Spleen (tissue), 13 donors: ENCODE measurements at places on chromosomes 11 and 22. TPM values are rescaled to one million over a fixed set of nuclear protein-coding genes. Genes with fewer than 3 reads are reported as not detected.

DNA sequence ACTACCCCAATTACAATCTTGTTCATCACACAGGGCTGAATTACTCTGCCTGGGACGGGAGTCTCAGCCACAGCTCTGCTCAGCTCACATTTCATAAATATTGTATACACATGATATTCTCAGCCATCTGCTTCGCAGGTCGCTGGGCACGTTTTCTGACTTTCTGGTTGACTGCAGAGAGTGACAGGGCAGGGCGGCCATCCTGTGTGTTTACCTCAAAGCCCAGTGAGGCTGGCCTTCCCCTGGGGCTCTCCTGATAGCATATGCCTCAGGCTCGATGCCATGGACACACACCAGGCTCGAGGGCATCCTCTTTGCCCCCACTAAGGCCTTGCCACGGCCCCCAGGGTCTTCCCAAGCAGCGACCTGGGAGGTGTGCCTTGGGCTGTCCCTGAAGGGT, 345.0 kb downstream of the CADM1 start:
- no peak overlapping the region for H3K4me3 ChIP-seq

DNA sequence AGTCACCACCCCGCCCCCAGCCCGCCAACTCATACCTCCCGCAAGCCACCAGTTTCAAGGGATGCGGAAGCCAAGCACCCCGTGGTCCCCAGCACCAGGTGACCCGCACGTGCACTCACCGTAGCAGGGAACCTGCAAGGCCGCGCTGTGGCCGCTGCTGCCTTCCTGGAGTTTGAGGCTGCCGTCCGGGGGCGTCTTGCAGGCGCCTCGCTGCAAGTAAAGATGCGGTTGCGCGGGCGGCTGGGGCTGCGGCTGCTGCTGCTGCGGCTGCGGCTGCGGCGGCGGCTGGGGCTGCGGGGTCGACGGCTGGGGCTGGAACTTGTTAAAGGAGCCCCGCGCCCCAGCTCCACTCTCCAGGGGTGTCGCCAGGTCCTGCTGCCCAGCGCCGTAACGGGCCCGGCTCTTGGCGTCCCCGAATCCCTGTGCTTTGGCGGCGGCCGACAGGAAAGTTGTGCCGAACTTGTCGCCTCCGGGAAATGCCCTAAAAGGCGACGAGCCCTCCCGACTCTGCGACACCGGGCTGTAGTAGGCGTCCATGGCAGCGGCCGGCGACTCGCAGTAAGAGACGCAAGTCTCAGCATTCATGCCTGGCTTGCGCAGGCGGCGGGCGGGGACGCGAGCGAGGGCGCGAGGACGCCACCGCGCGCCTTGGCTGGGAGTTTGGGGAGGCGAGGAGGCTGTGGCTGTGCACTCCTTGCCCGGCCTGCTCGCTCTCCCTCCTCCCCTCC, at the start of gene ALX4:
Gene ALX4 (minus strand): TSS at position 662 of the 728 bp plus-strand sequence. CDS start 77 bp downstream, at position 585.
- H3K4me3 ChIP-seq: peak within 1 kb of the TSS; percentile 24
- no peaks in the 10 kb centered on the region for H3K36me3 ChIP-seq
- peaks cover 44% of the 10 kb centered on the region for H3K4me1 ChIP-seq
- DNase-seq: no peak
- no peak within 1 kb of the TSS for H3K27ac ChIP-seq

GRCh38 chr22:37330200-37331033, 48.1 kb downstream of the CYTH4 start:
- H3K27me3 ChIP-seq: peaks cover 37% of the 10 kb centered on the region
- peaks cover 4% of the 10 kb centered on the region for H3K4me1 ChIP-seq
- no peak overlapping the region for H3K4me3 ChIP-seq
- no peak for DNase-seq
- H3K36me3 ChIP-seq: no peaks in the 10 kb centered on the region

GRCh38 chr22:20080776-20081654, 974 bp downstream of the DGCR8 start:
- peak overlapping the region; percentile 70 for H3K27ac ChIP-seq
- DNase-seq: peak; percentile 79
- H3K4me3 ChIP-seq: peak overlapping the region; percentile 81
- H3K36me3 ChIP-seq: peaks cover 10% of the 10 kb centered on the region
- no peaks in the 10 kb centered on the region for H3K27me3 ChIP-seq
- H3K4me1 ChIP-seq: peaks cover 18% of the 10 kb centered on the region

DNA sequence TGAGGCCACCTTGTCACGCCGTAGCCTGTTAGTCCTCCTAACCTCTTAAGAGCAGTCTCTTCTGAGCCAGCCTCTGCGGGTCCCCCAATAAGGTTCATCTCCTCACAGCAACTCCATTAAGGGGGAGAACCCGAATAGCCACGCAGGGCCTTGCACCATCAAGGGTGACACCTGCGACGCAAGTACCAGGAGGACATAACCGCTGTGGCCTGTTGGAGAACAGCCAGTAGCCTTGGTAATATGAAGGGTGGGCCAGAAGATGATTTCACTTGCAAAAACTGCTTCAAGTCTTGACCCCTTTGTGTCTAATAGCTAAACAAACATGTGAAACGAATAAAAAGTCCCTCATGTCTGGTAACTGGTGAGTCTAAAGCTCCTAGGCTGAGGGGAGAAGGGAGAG, 14.8 kb downstream of the ARFGAP2 start:
- H3K27ac ChIP-seq: no peak overlapping the region
- peaks cover 6% of the 10 kb centered on the region for H3K4me1 ChIP-seq
- H3K36me3 ChIP-seq: peaks cover 40% of the 10 kb centered on the region

DNA sequence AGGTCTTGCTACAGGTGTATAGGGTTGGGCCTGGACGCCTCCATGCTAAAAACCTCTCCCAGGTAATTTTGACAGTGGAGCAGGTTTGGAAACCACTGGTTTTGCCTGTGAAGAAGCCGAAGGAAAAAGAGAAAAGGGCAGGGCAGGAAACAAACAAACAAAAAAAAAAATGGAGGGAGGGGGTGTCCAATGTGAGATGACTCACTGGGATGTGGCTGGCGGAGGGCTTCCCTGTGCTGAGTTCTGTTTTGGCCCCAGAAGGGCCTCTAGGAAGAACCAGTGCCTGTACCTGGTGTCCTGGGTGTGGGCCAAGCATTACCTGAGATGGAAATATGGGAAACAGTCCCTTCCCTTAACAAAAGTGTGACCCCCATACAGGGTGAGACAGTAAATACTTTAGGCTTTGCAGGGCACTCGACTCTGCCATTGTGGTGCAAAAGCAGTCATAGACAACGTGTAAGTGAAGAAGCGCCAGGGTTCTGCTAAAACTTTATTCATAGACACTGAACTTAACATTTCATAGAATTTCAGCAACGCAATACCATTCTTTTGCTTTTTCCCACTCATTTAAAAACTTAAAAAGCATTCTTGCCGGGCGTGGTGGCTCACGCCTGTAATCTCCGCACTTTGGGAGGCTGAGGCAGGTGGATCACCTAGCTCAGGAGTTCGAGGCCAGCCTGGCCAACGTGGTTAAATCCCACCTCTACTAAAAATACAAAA, 9.5 kb upstream of the DGKZ start:
- H3K27me3 ChIP-seq: peaks cover 55% of the 10 kb centered on the region
- no peak for DNase-seq
- H3K36me3 ChIP-seq: no peaks in the 10 kb centered on the region
- no peak overlapping the region for H3K4me3 ChIP-seq
- no peak overlapping the region for H3K27ac ChIP-seq

- no peaks in the 10 kb centered on the region for H3K4me1 ChIP-seq
- no peak overlapping the region for H3K4me3 ChIP-seq
- DNase-seq: no peak
- no peak overlapping the region for H3K27ac ChIP-seq
- H3K36me3 ChIP-seq: no peaks in the 10 kb centered on the region
Measured at GRCh38 chr11:92744929-92745585, 224.4 kb upstream of the MTNR1B start.

GRCh38 chr11:103648054-103648453, 388.4 kb upstream of the DDI1 start:
- H3K36me3 ChIP-seq: no peaks in the 10 kb centered on the region
- no peaks in the 10 kb centered on the region for H3K27me3 ChIP-seq
- H3K27ac ChIP-seq: no peak overlapping the region
- no peak for DNase-seq

DNA sequence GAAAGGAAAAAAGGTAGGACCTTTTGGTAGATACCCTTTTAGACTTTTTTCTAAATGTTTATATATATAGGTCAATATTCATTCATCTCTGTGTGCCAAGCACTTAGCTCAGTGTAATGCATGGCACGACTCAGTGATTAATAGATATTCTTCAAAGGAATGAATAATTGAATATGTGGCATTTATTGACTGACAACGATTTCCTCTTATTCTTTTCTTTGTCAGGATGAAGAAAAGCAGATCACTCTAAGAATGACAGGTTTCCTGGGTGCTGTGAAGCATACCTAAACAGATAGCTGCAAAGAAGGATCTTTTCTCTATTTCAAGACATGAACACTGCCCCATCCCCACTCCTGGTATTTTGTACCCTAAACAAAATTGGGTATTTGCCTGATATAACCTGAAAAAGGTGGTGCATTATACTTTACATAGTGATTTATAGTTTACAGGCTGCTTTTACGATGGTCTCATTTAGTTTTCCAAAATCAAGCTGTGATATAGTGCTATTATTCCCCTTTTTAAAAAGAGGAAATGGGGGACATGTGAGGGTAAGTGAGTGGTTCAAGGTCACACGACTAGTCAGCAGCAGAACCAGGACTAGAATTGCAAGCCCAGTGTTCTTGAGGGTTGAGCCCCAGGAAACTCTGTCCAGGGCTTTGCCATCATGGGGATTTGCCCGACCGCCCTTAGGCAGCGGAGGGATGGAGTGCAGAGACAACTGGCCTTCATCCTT, 32.9 kb upstream of the CLMP start:
- H3K27ac ChIP-seq: no peak overlapping the region
- H3K36me3 ChIP-seq: no peaks in the 10 kb centered on the region
- no peaks in the 10 kb centered on the region for H3K27me3 ChIP-seq
- DNase-seq: no peak
- H3K4me1 ChIP-seq: no peaks in the 10 kb centered on the region

GRCh38 chr11:12845739-12846358, 163.3 kb upstream of the RASSF10 start:
- H3K36me3 ChIP-seq: no peaks in the 10 kb centered on the region
- no peak for DNase-seq
- peaks cover 11% of the 10 kb centered on the region for H3K4me1 ChIP-seq

DNA sequence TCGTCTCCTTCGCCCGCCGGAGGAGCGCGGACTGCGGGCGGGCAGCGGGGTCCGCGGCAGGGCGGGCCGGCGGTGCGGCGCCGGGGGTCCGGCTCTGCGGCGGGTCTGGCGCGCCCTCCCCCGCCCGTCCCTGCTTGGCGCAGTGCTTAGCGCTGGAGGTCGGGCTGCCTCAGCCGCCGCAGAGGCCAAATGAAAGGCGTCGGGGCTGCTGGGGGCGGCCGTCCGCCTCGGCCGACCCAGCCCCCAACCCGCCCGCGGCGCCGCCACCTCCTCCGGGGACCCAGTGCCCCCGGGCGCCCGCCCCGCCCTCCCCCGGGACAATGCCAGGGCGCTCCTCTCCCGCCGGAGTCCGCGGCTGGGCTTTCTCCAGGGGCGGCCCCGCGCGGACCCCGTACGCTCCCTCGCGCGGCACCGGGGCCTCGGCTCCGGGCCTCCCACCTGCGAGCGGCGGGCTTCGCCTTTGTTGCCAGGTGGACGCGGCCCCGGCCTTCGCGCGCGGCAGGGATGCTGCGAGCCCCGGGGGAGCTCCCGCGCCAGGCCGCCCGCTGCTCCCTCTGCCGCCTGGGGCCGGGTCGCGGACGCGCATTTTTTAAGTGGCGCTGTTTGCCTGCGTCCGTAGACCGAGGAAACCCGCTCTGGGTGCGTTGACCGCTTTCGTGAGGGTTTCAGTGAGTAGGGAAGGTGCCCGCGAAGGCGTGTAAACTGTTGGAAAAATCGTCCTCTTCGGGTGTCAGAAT, 583 bp downstream of the APLP2 start:
- peaks cover 28% of the 10 kb centered on the region for H3K4me1 ChIP-seq
- peak overlapping the region; percentile 92 for H3K27ac ChIP-seq
- H3K36me3 ChIP-seq: no peaks in the 10 kb centered on the region
- H3K4me3 ChIP-seq: peak overlapping the region; percentile 84
- no peaks in the 10 kb centered on the region for H3K27me3 ChIP-seq

DNA sequence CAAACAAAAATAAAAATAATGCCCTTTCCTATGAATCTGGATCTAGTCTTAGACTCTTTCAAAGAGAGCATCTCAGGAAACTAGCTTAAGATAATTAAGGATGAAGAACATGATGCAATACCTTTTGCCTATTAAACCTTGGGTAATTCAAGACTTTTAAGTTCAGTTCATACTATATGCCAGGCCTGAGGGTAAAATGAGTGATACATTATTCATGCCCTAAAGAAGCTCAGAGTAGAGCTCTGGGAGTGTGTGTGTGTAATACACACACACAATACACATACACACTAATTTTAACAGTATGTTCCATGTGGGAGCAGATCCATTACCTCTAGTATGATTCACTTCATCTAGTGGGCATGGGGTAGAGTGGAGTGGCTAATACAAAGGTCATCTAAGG, 651.4 kb upstream of the CHORDC1 start:
- H3K27ac ChIP-seq: no peak overlapping the region
- H3K4me3 ChIP-seq: no peak overlapping the region
- H3K36me3 ChIP-seq: no peaks in the 10 kb centered on the region
- no peaks in the 10 kb centered on the region for H3K4me1 ChIP-seq

GRCh38 chr11:64893194-64894069, 15.0 kb upstream of the EHD1 start:
- peak overlapping the region; percentile 3 for H3K27ac ChIP-seq
- H3K4me1 ChIP-seq: peaks cover 17% of the 10 kb centered on the region
- no peak overlapping the region for H3K4me3 ChIP-seq
- no peak for DNase-seq

- H3K27me3 ChIP-seq: no peaks in the 10 kb centered on the region
- H3K4me3 ChIP-seq: no peak overlapping the region
- peak; percentile 82 for DNase-seq
- peak overlapping the region; percentile 27 for H3K27ac ChIP-seq
- H3K36me3 ChIP-seq: no peaks in the 10 kb centered on the region
Measured at GRCh38 chr22:17243524-17243923, 24.3 kb upstream of the ADA2 start.

DNA sequence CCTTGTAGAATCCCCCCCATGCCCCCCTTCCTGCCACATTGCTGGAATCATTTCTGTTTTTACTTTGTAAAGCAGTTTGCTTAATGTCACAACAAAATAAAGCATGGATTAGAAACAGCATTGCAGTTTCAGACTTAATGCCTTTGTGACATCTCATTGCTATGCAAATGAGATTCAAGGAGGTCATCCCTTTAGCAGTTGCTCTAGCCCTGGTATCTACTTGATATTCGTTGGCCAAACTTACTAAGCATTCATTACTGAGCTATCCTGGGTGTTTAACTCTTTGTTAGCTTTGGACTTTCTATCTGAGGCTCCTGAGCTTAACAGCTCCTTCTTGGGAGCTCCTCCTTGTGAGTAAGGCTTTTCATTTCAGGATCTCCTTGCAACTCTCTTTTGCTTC, 16.3 kb downstream of the FAT3 start:
- H3K36me3 ChIP-seq: no peaks in the 10 kb centered on the region
- no peak for DNase-seq
- H3K4me3 ChIP-seq: no peak overlapping the region
- no peaks in the 10 kb centered on the region for H3K27me3 ChIP-seq
- no peak overlapping the region for H3K27ac ChIP-seq
- no peaks in the 10 kb centered on the region for H3K4me1 ChIP-seq

- no peak for DNase-seq
- H3K36me3 ChIP-seq: no peaks in the 10 kb centered on the region
- no peaks in the 10 kb centered on the region for H3K27me3 ChIP-seq
Measured at GRCh38 chr11:95991545-95991944, 67.6 kb upstream of the MTMR2 start.

The P2RY2 gene
- total RNA-seq: 16.4 TPM

The PKP3 gene
- total RNA-seq: 0.59 TPM

The FGF4 gene
- total RNA-seq: not detected

The PIH1D2 gene
- 1.4 TPM for total RNA-seq

The YPEL4 gene
- 2.9 TPM for total RNA-seq

The TMPRSS13 gene
- 1.4 TPM for total RNA-seq

The HPX gene
- 3.8 TPM for total RNA-seq

The SEZ6L gene
- total RNA-seq: 0.32 TPM

The PLA2G3 gene
- total RNA-seq: not detected
